ENCODE measurements at places on chromosomes 16 and 17. TPM values are rescaled to one million over a fixed set of nuclear protein-coding genes. Genes with fewer than 3 reads are reported as not detected.

TBC1D26 gene
- total RNA-seq = not detected

WDR90 gene
- 25.1 TPM for total RNA-seq

PRSS33 gene
- not detected for total RNA-seq

CLEC18C gene
- total RNA-seq = 0.81 TPM

TERF2IP gene
- 111 TPM for total RNA-seq

ADAMTS18 gene
- not detected for total RNA-seq

DNA sequence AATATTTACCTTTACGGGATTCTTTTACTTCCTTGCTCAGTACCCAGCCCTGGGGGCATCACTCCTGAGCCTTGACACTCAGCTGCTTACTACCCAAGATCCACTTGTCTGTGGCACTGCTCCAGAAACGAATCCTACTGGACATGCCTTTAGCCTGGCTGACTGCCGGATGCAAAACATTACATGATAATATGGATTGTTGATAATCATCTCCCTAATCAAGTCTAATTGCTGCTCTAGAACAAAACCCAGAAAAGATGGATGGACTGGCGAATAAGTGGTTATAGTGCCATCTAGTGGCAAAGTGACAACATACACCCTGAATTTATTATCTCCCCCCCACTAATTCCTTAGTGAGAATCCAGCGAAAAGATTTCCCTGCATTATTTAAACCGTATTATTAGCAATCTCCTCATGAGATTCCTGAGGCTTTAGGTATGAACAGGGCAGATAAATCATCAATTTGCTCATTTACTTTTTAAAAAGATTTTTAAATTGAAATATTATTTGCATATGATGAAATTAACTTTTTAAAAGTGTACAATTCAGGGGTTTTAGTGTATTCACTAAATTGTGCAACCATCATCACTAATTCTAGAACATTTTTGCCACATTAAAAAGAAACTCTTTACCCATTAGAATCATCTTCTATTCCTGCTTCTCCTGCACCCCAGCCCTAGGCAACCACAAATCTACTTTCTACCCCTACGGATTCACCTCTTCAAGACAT is 61.6 kb downstream of the RGS9 start:
- H3K4me1 ChIP-seq = no peaks in the 10 kb centered on the region
- no peak overlapping the region for H3K4me3 ChIP-seq
- DNase-seq = peak; percentile 15
- H3K36me3 ChIP-seq = no peaks in the 10 kb centered on the region
- no peaks in the 10 kb centered on the region for H3K27me3 ChIP-seq
- no peak overlapping the region for H3K27ac ChIP-seq

DNA sequence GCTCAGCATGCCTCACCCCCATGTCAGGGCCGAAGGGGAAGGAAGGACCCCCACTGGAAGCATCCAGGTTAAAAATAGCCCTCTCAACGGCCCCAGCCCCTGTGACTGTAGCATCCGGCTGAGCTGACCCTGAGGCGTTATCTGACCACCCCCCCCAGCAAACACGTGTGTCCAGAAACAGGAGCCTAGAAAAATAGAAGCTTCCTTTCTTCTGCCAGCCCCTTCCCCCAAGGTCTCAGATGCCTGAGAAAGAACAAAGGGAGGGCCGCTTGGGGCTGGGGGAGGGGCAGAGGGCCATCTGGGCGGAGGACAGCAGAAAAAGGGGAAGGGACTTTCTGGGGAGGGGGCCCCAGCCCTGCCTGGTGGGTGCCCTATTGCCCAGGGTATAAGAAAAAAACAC is 55.8 kb downstream of the ACTG1 start:
- H3K27ac ChIP-seq = no peak overlapping the region
- no peak overlapping the region for H3K4me3 ChIP-seq
- H3K27me3 ChIP-seq = no peaks in the 10 kb centered on the region

DNA sequence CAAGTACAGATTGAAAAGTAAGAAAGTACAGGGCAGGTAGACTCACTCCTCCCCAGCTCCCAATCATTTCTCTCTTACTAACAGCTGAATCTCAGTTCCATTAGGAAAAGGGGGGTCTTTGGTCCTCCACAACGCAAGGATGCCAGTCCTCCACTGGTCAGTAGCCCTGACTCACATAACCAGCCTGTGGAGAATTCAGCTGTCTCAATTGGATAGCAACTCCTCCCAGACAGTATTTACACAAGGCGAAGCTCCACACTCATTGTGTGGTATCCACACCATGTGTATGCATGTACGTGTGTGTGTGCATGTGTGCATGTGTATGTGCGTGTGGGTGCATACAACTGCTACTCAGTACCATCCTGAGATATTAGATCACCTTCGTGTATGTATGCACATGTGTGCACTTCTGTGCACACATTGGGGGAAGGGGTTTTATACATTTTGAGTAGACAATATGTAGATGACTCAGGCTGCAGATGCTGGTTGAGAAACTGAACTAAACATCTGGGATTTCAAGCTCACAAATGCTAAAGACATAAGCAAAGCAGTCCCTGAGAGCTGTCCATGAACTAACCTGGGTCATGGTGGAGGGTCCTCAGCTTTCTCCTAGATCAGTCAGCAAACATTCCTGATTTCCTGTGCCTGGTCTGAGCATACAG is 240.1 kb downstream of the SLC39A11 start:
- H3K27me3 ChIP-seq = no peaks in the 10 kb centered on the region
- no peak overlapping the region for H3K4me3 ChIP-seq
- H3K4me1 ChIP-seq = no peaks in the 10 kb centered on the region
- H3K27ac ChIP-seq = no peak overlapping the region
- no peak for DNase-seq

- peak overlapping the region; percentile 97 for H3K27ac ChIP-seq
- no peaks in the 10 kb centered on the region for H3K27me3 ChIP-seq
- peaks cover 58% of the 10 kb centered on the region for H3K4me1 ChIP-seq
- no peaks in the 10 kb centered on the region for H3K36me3 ChIP-seq
- peak; percentile 87 for DNase-seq
- H3K4me3 ChIP-seq = no peak overlapping the region
These were observed 13.2 kb downstream of the IL4R start for GRCh38 chr16:27326738-27327585.

- no peaks in the 10 kb centered on the region for H3K27me3 ChIP-seq
- H3K4me1 ChIP-seq = no peaks in the 10 kb centered on the region
- DNase-seq = no peak
- no peak overlapping the region for H3K4me3 ChIP-seq
- H3K27ac ChIP-seq = no peak overlapping the region
These were observed 11.6 kb downstream of the ATXN2L start for GRCh38 chr16:28834349-28834748.

DNA sequence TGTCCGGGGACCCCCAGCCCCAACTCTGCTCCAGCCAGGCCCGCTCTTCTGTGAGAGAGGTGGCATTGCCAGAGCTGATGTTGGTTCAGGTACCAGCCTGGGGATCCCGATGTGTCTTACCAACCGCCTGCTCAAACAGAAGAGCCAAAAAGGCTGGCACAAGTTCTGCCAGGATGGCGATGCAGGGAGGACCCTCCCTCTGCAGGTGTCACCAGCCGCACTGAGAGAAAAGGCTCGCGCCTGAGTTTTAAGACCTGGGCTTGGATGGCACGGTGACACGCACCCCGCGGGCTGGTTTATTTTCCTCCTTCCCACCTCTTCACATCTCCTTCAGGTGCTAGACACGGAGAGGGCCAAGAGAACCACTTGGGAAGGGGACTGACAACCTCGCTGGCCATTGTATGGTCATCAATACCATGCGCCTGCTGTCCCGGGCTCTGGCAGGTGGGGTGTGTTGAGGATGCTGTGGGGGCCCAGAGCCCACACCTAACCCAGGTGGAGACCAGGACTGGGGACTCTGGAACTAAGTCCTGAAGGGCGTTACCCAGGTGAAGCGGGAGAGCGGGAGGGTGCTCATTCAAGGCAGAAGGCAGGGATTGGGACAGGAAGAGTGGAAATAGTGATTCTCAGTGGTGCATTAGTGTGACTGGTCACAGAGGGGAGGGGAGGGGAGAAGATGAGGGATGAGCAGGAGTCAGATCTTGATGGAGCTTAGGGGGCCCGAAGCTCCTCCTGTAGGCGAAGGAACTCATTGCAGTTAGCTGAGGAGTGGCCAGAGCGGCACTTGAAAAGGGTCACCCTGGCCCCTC is 16.3 kb downstream of the FOXJ1 start:
- no peaks in the 10 kb centered on the region for H3K27me3 ChIP-seq
- H3K4me3 ChIP-seq = no peak overlapping the region
- H3K4me1 ChIP-seq = peaks cover 7% of the 10 kb centered on the region
- H3K27ac ChIP-seq = no peak overlapping the region
- no peaks in the 10 kb centered on the region for H3K36me3 ChIP-seq
- no peak for DNase-seq

DNA sequence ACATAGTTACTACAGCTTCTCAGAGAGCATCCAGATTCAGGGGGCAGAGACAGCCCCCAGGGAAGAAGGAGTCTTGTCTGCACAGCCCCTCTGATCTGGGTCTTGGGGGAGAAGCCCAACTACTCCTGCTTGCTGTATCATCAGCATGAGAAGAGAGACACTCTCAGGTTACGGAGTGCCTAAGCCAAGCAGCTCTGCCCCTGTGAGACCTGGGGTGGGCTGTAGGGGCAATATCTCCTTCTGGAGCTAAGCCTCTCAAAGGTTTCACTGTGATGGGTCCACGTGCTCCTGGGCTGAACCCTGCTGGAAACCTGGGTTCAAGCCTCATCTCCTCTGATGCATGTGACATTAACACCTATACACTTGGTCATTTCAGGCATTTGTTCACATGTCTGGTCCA is 123.2 kb downstream of the CPPED1 start:
- DNase-seq = no peak
- no peaks in the 10 kb centered on the region for H3K27me3 ChIP-seq
- no peak overlapping the region for H3K27ac ChIP-seq
- H3K4me3 ChIP-seq = no peak overlapping the region

GRCh38 chr17:65103896-65104295 is 33.3 kb upstream of the RGS9 start:
- peaks cover 23% of the 10 kb centered on the region for H3K4me1 ChIP-seq
- H3K27me3 ChIP-seq = no peaks in the 10 kb centered on the region
- DNase-seq = no peak
- no peaks in the 10 kb centered on the region for H3K36me3 ChIP-seq
- H3K4me3 ChIP-seq = no peak overlapping the region

DNA sequence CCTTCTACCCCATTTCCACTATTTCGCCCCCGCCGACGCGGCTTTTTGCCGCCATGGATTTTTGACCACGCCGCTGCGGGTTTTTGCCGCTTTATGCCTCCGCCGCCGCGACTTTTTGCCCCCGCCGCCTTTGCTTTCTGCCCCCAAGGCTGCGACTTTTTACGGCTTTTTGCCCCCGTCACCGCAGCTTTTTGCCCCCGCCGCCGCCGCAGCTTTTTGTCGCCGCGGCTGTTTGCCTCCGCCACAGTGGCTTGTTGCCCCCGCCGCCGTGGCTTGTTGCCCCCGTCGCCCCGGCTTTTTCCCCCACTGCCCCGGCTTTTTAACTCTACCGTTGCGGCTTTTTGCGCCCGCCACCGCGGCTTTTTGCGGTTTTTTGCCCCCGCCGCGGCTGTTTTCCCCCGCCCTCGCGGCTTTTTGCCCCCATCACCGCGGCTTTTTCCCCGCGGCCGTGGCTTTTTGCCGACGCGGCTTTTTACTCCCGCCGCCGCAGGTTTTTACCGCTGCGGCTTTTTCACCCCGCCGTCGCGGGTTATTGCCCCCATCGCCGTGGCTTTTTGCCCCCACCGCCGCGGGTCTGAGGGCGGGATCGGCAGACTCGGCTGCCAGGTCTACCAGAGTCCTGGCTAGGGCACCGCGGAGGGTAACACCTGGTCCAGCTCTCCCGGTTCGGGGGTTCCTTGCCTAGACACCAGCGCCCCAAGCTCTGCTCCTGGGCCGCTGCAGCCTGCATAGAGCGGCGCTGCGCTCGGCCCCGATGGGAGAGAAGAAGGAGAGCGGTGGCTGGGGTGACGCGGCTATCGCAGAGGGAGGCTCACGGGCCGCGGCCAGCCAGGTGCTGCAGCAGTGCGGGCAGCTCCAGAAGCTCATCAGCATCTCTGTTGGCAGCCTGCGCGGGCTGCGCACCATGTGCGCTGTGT is 562.7 kb upstream of the WSB1 start:
- no peaks in the 10 kb centered on the region for H3K4me1 ChIP-seq
- no peaks in the 10 kb centered on the region for H3K36me3 ChIP-seq
- DNase-seq = no peak
- H3K27me3 ChIP-seq = no peaks in the 10 kb centered on the region

GRCh38 chr16:57131351-57131970 is 39.1 kb downstream of the CPNE2 start:
- no peak overlapping the region for H3K4me3 ChIP-seq
- H3K27ac ChIP-seq = no peak overlapping the region
- no peak for DNase-seq
- no peaks in the 10 kb centered on the region for H3K27me3 ChIP-seq

Data from thyroid gland (tissue), 4 donors.